ENCODE measurements at places on chromosomes 3 and 15.

DNA sequence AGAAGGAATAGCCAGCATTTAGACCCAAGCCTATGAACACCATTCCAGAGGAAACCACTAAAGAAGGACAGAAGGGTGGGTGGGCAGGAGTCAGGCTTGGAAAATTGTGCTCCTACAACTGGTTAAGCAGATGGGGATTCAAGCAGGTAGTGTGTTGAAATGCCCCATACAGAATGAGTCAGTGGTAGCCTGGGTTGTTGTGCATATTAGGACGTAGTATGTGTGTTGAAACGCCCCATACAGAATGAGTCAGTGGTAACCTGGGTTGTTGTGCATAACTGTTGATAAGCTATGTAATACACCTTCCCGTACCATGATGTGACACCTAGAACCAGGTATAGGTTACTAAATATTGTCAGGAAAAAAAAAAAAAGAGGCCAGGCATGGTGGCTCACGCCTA is 34.0 kb downstream of the MINDY4B start:
- DNase-seq = no peak

- no peak for DNase-seq
These were observed 1.3 kb downstream of the XIRP1 start for GRCh38 chr3:39191111-39191510.

DNA sequence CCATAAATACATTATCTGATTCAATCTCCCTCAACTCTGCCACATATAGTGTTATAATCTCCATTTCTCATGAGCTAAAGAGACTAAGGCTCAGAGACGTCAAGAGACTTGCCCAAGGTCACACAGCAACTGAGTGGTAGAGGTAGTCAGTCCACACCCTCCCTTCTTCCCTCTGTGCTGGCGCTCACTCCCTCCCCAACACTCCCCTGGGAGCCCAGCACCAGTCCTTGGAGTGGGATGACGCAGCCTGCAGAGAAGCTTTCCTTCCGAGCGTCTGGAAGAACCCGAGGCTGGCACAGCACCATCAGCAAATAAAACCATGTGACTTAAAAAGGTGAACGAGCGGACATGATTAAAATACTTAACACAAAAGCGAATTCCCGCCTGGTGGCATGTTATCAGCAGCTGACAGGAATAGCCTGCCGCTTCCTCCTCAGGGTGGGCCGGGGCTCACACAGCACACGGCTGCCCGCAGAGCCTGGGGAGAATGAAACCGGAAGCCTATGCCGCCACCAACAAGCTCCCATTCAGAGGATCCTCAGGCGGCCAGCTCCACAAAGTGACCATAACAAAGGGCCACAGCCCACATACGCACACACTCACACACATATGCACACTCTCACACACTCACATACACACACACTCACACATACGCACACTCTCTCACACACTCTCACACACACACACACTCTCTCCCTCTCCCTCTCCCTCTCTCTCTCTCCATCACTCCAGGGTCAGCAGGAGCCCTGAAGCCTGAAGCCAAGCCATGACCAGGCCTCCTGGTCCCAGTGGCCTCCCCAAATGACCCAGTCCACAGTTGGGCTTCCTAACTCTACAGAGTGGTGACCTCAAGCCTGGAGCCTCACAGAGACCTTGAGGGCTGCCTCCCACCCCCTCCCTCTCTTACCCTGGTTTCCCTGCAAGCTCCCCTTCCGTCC is 120.5 kb downstream of the XXYLT1 start:
- DNase-seq = peak; percentile 51

- DNase-seq = no peak
These were observed 316.6 kb downstream of the CGGBP1 start for GRCh38 chr3:87742250-87742649.

GRCh38 chr15:80945605-80946004 is 44.0 kb downstream of the MESD start:
- no peak for DNase-seq

GRCh38 chr3:69294014-69294766 is 91.7 kb downstream of the FRMD4B start:
- DNase-seq = peak; percentile 3

- DNase-seq = no peak
These were observed 1.2 kb upstream of the DAZL start for GRCh38 chr3:16606398-16606797.

- no peak for DNase-seq
These were observed 86.2 kb upstream of the LRTM1 start for GRCh38 chr3:55014081-55014480.

GRCh38 chr3:133943639-133944141 is 48.0 kb upstream of the RAB6B start:
- DNase-seq = no peak

DNA sequence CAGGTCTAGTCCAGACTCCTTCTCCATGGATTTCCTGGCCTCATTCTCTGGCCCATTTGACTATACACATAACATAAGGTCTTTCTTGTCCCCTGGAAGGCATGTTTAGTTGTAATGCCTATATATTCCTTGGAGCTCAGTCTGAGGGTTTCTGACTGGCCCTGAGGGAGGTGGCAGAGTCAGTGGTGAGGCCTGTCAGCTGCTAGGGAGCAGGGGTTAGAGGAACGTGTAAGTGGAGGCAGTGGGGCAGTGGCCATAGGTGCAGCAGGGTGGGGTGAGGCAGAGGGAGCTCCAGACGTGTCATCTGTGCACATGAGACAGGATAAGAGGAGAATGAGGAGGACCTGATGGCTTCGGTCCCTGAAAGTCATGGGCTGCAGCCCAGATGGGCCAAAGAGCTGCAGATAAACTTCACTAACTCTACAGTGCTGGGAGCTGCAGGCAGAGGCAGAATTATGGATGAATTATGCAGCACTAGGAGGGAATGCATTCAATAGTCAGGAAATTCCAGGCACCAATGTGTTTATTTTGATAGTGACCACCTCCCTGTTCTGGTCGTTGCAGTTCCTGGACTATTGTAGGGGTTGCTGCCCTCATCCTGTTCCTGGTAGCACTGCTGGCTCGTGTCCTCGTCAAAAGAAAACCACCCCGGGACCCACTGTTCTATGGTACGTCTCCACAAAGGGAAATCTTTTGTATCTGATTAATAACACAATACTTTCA is 4.9 kb downstream of the TM6SF1 start:
- no peak for DNase-seq

- peak; percentile 48 for DNase-seq
These were observed 13.4 kb downstream of the GOLGB1 start for GRCh38 chr3:121736112-121736511.

GRCh38 chr15:57777003-57777402 is 70.5 kb downstream of the POLR2M start:
- DNase-seq = no peak

- no peak for DNase-seq
These were observed 38.4 kb downstream of the GTF2E1 start for GRCh38 chr3:120780977-120781376.

DNA sequence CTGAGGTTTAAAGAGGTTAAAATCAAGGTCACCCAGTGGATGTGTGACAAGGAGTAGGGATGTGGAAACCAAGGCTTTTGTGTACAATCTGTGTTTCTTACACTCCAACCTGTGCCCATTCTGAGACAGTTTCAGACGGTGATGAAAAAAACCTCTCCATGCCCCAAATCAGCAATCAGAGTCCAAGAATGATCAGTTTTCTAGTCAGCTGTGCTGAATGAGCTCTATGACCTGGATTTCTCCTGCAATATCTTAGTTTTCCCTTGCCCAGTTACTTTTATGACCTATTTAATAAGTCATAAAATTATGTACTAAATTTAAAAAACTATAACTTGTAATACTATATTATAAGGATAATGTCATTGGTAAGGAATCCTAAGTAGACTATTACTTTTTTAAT is 37.5 kb upstream of the CBLB start:
- no peak for DNase-seq

DNA sequence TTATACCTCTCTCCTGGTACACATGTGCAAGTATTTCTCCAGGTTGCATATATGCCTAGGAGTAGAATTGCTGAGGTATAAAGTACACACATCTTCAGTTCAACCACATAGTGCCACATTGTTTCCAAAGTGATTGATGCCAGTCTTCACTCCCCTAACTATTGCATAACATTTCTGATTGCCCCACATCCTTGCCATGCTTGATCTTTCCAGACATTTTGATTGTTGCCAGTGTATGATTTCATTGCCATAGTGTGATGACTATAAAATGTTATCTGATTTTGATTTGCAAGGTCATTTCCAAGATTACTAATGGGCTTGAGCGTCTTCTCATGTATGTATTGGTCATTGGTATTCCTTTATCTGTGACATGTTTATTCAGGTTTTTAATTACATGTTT is 61.1 kb upstream of the MLF1 start:
- DNase-seq = no peak

- DNase-seq = peak; percentile 74
These were observed 23.2 kb upstream of the VILL start for GRCh38 chr3:37967260-37967881.

- DNase-seq = no peak
These were observed 3.9 kb downstream of the ITIH3 start for GRCh38 chr3:52798376-52798977.

Data from activated T-cell treated with anti-CD3 and anti-CD28 coated beads, Interleukin-2, amount 50 U/mL, for 72 hours (primary cell).